ENCODE measurements at places on chromosomes 4 and X.

- DNase-seq: no peak
Measured at GRCh38 chr4:138086611-138087041, 155.5 kb downstream of the SLC7A11 start.

DNA sequence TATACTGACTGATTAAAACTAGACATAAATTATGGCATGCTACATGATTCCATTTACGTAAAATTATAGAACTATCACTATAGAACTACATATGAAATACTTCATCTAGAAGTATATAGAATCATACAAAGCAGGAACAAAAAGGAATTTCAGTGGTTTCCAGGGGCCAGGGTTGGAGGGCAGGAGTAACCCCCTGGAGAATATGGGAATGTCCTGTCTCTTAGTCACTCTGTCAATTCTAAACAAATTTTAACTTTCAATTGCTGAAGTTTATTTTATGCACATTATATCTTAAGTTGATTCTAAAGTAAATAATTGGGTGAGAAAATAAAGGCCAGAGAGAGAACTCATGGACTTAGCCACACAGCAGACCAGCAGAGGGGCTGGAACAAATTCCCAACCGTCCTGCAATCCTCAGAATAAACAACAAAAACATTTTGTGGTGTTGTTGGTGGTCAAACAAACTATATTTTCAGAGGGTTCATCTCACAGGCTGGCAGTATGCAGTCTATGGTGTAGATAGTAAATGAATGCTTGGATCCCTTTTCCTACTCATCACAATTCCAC is 476.9 kb upstream of the SLIT2 start:
- no peak for DNase-seq

DNA sequence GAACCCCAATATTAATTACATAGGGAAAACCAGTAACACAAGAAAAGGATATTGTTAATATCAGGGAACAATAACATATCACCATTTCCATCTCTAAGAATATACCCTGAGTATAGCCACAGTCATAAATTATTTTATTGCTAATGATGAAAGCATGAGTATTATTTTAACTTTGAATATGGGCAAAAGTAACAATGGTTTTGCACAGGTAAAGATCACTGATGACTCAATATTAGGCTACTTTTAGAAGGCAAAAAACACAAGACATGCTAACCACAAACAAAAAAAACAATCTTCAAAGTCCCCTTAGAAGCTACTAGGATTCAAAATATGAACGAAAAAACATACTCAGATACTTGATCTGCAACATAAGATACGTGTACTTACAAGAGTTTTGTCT is 36.5 kb downstream of the THOC2 start:
- DNase-seq: no peak

DNA sequence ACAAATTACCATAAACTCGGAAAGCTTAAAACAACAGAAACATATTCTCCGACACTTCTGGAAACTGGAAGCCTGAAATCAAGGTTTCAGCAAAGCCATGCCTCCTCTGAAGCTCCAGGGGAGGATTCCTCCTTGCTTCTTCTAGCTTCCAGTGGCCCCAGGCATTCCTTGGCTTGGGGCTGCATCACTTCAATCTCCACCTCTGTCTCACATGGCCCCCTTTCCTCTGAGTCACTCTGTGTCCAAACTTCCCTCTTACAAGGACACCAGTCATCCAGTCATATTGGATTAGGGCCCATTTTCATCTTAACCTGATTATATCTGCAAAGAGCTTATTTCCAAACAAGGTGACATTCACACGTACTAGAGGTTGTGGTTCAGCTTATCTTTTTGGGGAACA is 17.3 kb downstream of the PARM1 start:
- DNase-seq: no peak

- DNase-seq: no peak
Measured at GRCh38 chr4:122898370-122899150, 23.8 kb downstream of the NUDT6 start.

DNA sequence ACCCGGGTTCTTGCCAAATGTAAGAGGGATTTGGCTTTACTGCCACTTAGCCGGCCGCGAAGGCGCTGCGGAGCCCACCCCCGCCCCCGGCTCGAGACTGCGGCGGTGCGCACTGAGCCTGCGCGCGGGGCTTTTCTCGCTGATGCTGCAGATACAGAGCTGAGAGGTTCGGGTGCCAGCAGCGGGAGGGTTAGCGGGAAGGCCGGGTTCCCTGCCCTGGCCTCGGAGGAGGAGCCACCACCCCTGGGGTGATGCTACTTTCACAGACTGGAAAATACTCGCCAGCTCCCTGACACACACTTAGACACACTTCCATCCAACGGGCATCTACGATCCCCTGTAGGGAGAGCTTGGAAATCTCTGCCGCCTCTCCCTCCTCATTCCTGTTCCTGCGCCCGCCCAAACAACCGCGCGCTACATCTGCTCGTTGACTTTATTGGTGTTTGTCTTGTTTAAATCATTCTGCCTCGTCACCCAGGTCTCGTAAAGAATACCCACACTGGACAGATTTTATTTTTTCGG is 2.1 kb upstream of the PCDH7 start:
- no peak for DNase-seq

DNA sequence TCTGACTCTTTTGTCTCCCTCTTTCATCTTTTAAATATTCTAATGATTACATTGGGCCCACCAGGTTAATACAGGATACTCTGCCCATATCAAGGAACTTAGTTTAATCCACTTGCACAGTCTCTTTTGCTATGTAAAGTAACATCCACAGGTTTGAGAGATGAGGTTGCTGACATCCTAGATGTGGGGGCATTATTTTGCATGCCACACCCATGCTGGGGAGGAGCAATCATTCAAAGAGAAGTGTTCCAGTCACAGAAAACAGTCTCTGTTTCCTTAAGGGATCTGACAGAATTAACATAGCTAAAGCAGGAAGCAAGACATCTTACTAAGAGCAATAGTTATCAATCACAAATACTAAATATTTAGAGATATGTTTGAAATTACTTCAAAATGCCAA is 11.5 kb upstream of the TRAM1L1 start:
- DNase-seq: no peak

GRCh38 chrX:123210252-123210651 is 26.2 kb downstream of the GRIA3 start:
- no peak for DNase-seq

GRCh38 chr4:150264595-150265161 is 186.4 kb downstream of the DCLK2 start:
- DNase-seq: no peak

- DNase-seq: no peak
Measured at GRCh38 chr4:744212-744841, 38.7 kb downstream of the PCGF3 start.

DNA sequence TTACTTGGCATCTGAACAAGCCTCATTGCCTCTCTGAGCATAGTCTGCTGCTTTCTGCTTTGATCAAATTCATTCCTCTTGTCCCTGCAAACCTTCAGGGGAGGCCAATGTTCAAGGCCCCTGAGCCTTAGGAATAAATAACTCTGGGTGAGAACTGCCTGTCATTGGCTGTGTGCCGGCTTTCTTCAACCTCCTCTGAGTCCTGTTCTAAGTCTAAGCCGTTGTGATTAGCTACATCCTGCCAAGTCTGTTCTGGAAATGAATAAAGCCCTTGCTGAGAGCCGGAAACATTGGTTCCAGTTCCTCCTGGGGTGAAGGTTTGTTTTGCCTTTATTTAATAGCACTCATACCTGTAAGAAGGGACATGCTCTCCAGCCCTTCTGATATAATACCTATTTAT is 13.8 kb downstream of the RNF4 start:
- no peak for DNase-seq

DNA sequence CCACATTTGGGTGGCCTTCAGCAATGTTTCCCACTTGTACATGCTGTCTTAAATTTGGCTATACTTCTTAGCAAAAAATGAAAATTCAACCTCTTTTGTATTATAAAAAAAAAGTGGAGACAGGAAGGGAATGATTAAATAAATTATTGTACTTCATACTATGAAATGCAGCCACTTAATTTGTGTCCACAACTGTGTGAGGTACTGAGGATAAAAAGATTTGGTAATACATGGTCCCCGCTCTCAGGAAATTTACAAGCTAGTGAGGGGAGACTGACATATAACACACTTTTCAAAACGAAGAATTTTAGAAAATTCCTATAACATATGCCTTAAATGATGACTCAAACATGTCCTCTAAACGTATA is 105.0 kb downstream of the HNRNPD start:
- no peak for DNase-seq

- DNase-seq: no peak
Measured at GRCh38 chr4:108881190-108881589, 118.3 kb upstream of the ETNPPL start.

DNA sequence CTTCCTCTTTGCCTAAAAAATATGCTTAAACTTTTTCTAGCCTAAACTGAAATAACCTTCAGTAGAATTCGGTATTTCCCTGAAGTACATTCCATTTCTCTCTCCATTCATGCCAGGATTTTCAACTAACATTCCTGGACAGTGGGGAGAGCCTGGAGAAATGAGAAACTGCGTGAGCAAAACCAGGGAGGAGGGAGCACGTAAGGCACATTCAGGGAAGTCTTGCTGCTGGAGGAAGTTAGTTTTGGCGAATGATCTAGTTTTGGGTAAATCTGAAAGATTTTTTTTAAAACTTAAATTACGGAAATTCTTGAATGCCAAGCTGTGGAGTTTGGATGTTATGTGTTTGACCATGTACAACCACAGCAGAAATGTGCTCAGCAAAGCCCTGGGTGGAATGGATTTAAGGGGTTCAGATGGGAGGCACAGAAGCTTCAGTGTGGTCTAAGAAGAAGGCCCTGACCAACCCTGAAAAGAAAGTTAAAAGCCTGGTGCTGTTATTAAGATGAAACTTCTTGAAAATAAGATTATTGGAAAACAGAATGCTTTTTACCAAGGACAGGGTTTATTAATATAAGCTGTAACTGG is 347.8 kb downstream of the ANK2 start:
- no peak for DNase-seq

Measured in CD8-positive, alpha-beta T cell (primary cell).